NCI-H524 (cell line): ENCODE measurements at places on chromosomes 11 and 22.

GRCh38 chr11:9633679-9634078 is 30.2 kb upstream of the SWAP70 start:
- DNase-seq: no peak

- DNase-seq: no peak
These were observed 13.1 kb downstream of the TMPRSS5 start for GRCh38 chr11:113693030-113693429.

DNA sequence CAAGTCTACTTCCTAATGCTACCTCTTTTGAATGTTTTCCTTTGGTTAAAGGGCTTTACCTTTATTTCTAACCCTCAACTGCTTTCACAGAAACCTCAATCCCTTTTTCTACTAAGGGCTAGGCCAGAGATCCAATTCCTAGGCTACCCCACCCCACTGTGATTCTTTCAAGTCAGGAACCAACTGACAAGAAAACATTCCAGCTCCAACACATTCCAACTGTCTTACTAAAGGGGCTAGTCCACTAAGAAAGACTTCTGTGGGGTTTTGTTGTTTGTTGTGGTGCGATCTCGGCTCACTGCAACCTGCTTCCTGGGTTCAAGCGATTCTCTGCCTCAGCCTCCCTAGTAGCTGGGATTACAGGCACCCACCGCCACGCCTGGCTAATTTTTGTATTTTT is 151.3 kb downstream of the APOL5 start:
- no peak for DNase-seq

- no peak for DNase-seq
These were observed 74.0 kb upstream of the SEPTIN5 start for GRCh38 chr22:19640306-19640705.

GRCh38 chr11:27348340-27348873 is 14.6 kb downstream of the CCDC34 start:
- no peak for DNase-seq

DNA sequence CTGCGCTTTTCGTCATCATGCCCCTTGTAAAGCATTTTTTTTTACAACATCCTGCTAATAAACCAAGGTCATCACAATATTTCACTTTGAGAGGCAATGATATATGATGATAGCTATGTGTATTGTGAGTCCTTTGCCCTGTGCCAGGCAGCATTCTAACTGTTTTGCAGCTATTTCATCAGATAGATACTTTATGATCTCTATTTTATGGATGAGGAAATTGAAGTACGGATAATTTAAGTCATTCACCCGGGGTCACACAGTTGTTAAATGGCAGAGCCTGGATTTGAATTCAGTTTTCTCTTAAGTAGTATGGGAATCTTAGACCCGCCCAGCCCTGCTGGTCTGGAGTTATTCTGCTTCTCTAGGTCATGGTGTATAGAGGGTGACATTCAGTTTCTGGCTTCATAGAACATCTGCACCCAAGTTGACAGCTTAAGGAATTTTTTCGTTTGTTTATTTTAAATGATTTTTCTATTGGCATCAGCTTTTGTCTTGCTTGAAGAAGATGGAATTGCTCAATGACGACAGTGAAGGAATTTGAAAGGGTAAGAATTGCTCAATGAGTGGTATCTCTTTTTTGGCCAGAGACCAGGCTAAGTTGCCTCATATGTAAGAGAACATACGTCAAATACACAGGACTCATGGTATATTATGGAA is 926 bp downstream of the PRR5L start:
- no peak for DNase-seq

DNA sequence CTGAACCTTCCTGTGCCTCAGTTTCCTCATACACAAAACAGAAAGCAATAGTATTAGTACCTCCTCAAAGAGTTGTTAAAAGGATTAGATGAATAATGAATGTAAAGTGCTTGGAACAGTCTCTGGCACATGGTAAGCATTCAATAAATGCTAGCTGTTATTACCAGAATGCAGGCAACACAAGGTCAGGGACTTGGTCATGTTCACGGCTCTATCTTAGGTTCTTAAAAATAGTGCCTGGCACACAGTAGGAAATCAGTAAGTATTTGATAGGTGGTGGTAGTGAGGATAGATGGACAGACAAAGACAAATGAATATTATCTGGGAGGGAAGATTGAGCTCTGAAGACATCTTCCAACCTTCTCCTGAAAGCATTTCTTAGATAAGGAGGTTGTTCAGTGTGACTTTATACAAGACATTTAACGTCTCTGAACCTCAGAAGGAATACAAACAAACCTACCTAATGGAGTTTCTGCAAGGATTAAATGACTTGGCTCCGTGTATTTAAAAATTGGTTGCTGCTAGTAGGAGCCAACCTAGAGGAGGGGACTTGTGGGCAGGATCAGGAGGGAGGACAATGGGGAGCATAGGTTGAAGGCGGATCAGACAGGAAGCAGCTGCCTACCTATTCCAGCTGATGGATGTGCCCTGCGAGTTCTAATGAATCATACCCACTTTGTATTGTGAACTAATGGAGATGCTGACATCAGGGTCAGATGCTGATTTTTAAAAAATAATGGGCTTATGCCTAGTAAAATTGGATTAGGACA is 94.1 kb downstream of the DBX1 start:
- no peak for DNase-seq

- no peak for DNase-seq
These were observed 85.7 kb downstream of the WNT11 start for GRCh38 chr11:76120513-76121101.

DNA sequence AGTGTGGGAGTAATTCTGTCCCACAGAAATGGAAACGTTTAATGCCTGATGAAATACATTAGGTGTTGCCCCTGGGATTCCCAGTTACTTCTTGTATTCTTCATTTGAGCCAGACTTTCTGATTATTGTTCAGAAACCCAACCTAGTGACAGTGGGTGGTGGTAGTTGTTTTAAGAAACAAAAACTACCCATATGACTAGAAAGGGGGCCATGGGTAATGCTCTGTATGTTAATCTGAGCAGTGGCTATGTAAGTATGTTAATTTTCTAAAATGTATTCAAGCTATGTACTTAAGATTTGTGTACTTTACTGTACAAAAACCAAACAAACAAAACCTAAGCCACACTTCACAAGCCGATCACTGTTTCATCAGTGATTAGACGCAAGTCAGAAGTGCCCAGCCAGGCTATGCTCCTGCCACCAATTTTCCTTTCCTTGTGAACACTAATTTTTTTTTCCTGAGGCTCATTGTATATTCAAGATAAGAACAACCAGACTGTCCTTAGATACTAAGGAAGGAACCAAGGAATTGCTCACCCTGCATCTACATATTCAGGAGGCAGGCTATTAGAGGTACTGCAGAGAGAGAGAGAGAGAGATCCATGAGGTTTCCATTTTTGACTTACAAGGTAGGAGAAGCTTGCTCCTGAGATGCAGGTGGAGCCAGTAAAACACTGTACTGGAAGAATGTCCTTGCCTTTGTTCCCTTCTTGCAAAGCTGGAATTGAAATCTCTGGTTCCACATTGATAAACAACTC is 122.7 kb downstream of the DBX1 start:
- DNase-seq: no peak

DNA sequence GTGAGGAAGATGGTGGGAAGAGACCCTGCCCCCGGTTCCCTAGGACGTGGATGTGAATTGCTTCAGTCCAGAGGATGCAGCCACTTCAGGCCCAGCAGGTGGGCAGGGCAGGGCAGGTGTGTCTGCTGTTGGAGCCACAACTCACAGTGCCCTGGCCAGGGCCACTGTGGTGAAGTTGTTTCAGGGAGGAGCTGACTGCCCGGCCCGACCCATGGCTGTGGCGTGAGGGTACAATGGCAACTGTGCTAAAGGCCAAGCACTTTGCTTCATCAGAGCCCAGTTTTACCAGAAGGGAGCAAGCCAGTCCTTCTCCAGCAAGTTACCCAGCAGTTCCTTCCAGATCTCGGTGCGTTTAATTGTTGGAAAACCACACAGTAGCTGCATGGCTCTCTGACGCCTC is 1174.4 kb downstream of the BRD1 start:
- DNase-seq: no peak

GRCh38 chr11:94405062-94405833 is 4.0 kb upstream of the GPR83 start:
- DNase-seq: no peak

DNA sequence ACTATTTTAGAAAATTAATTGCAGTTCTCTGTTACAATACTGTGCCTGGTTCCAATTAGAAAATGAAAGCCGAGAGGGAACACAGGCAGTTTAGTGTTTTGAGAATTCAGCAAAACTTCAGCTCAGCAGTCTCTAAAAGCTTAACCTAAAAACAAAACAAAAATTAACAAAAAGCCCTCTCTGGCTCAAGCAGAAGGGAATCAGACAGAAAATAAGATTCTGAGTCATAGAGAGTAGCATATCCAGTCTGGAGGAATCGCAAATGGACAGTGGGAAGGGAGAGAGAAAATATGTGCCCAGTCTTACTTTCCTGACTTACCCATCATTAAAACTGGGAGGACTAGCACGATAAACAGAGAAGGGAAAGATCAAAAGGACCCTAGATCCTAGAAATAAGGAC is 38.1 kb upstream of the CHRM4 start:
- no peak for DNase-seq

DNA sequence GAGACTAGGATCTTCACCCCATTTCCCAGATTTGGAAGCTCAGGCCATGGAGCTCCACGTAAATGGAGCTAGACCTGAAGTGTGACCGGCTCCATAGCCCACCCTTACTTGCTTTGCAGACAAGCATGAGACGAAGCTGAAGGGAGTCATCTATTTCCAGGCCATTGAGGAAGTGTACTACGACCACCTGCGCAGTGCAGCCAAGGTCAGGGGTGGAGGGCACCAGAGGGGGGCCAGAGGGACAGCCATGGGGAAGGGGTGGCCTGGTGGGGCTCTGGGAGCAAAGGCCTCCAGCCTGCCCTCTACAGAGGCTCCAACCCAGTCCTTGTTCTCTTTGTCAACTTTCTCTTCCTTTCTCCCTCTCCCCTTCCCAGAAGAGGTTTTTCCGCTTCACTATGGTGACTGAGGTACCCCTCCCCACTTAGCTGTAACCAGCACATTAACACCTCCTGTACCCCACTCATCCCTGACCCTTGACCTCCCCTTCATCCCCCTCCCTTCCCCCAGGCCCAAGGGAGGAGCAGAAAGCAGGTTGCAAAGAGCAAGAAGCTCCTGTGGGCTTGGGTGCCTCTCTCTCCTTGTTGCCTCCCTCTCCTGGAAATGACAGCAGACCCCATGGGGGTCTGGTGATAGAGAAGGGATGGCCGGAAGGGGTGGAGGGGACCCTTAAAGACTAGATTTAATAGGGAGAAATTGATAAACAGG is 23.8 kb downstream of the TREH start:
- no peak for DNase-seq

- no peak for DNase-seq
These were observed 92.1 kb downstream of the PARVA start for GRCh38 chr11:12469451-12469850.

GRCh38 chr11:39425226-39425625 is 2034.2 kb downstream of the LRRC4C start:
- no peak for DNase-seq

GRCh38 chr11:117618302-117618981 is 178.6 kb downstream of the DSCAML1 start:
- peak; percentile 10 for DNase-seq
